Activated CD4-positive, alpha-beta T cell treated with anti-CD3 and anti-CD28 coated beads for 1 hour (primary cell): ENCODE measurements at places on chromosomes 5 and 9.
A peak's percentile ranks its signal among the peaks of the same experiment; 100 is the strongest.

DNA sequence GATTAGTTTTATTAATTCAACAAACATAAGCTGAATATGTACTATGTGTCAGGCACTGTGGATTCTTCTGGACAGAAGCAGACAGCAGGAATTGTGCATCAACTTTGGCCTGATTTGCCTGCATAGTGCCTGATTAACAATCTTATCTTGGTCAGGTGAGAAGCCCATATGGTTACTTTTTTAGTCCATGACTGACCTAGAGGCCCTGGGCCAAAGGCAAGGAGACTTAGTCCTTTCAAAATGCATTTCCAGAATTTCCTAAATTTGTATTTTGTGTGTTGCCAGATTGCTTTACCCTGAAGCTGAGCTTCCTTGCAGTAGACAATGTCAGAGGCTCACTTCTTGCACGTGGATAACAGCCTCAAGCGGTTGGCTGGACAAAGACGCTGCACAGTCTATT is 286.7 kb downstream of the SPOCK1 start:
- DNase-seq, result no peak

DNA sequence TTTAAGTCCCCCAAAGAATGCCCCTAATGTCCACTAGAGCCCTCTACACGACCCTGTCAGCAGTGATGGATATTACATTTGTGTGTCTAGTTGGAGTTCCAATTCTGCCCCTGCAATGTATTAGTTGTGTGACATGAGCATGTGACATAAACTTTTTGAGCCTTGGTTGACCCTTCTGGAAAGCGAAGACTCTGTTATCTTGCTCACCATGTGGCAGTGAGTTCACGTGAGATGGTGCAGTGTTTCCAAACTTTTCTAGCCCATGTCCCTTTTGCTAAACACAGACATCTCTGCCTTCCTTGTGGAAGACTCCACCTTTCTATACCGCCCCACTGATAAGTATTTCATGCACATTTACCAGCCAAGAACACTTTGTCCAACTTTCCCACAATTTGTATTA is 87.0 kb upstream of the BOD1 start:
- no peak for DNase-seq

DNA sequence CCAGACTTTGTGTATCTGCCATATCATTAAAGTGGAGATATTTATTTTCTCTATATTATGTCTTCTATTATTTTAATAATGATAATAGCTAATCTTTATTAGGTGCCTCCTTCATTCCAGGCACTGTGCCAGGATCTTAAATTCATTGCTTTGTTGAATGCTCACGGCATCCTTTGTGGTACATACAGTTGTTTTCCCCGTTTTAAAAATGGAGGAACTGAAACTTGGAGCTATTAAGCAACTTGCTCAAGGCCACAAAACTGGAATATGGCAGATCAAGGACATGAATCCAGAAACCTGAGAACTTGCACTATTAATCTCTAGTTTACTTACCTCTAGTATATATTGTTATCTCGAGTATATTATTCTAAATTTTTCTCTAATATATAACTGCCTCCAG is 41.5 kb upstream of the PPP3R2 start:
- DNase-seq, result no peak

DNA sequence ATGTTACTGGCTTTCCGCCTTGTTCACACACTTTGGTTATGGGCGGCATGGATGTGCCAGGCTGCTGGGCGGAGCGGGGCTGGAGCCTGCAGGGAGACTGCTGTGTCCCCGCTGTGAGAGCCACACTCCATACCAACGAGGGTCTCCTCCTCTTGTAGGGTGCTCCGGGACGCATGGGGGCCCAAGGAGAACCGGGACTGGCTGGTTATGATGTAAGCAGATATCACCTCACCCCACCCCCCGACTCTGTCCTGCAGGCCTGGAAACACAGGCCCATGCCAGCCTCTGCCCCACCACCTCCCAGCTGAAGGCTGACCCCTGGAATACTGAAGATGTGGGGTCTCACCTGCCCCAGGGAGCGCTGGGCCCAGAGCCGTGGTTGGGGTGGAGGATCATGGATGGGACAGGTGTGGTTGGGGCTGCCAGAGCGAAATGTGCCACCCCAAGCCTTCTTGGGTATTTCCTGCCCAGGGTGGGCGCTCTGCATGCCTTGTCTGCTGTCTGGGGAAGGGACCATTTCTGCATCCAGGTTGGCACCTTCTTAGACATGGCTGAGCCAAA is 39.3 kb upstream of the ORM1 start:
- DNase-seq, result no peak

- no peak for DNase-seq
Observed at GRCh38 chr5:147290261-147290660, 55.4 kb downstream of the STK32A start.

DNA sequence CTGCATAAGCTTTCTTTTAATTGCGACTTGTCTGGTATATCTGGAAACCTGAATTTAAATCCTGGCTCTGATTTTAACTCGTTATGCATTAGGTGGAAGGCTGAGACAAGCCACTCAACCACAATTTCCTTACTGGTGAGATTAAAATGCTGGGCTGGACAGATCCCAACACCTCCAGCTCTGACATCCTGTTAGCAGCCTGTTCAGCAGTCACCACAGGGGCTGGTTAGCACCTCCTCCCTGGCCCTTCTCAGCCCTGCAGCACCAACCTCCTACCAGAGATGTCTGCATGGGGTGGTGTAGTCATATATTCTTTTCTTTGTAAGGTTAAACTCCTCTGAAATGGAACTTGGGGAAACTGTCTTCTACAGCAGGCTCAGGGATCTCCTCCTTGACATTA is 156.5 kb upstream of the NFIL3 start:
- DNase-seq, result no peak

DNA sequence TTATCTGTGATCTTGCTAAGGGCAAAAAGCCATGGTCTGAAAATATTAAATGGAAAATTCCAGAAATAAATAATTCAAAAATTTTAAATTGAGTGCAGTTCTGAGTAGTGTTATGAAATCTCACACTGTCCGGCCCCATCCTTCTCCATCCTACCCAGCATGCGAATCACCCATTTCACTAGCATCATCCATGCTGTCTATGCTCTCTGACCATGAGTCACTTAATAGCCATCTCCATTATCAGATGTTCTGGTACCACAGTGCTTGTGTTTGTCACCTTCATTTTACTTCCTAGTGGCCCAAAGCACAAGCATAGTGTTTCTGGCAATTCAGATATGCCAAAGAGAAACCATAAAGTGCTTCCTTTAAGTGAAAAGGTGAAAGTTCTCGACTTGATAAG is 63.3 kb upstream of the SMC5 start:
- DNase-seq, result no peak

GRCh38 chr5:120388016-120388781 is 75.9 kb upstream of the PRR16 start:
- no peak for DNase-seq

- DNase-seq, result no peak
Observed at GRCh38 chr9:89256642-89257041, 54.4 kb upstream of the CKS2 start.

- no peak for DNase-seq
Observed at GRCh38 chr9:27538647-27539046, 9.0 kb upstream of the MOB3B start.

DNA sequence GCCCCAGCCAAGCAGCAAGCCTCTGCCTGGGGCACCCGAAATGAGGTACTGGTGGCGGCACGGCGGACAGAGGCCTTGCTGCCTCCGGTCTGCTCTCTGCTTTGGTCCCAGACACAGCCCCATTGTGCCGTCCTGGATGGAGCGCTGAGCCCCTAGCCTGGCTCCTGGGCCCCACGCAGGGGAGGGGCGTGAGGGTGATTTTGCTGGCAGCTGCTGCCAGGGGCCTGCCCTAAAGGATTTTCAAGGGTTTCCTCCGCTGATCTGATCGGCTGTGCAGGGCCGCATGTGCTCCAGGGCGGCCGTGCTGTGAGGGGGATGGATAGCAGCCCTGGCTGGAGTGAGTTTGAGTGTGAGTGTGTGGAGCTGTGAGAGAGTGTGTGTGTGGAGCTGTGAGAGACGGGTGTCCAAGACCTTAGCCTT is 1.3 kb downstream of the GPSM1 start:
- no peak for DNase-seq

DNA sequence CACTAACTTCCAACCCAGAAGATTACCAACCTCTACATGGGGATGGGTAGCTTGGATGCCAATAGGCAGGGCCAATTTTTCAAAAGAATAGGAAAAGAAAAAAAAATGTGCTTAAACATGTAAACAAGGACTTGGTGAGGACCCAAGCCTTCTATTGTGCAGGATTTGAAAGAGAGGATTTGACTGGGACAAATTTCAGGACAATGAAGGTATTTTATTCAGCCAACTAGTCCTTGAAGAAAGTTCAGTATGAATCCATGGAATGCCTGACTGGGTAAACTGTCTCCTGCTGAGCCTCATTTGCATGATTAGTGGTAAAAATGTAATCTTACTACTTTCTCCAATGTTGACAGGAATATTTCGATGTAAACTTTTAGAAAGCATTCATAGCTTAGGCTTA is 192.5 kb upstream of the RORB start:
- DNase-seq, result no peak

DNA sequence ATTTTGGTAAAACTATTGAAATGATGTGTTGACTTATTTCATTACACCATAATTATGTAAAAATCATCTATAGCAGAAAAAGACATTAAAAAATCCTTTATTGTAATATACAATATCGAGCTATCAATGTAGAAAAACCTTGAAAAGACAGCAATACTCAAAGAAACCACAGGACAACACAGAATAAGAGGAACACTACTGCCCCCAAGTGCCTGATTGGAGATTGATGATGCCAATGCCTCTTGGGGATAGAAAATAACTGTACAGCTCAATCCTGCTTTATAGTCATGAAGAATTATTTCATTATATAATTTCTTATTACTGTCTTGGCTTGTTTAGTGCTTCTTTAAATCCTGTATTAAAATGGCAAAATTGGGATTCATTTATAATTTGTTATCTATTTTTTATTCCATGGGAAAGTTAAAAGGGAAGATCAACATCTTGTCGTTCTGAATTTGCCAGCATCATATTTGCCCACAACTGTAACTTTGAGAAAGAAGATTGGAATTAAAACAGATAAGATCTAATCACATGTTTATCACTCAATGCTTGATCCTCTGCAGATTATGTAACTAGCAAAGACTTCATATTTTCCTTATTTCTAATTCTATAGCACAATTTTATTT is 337.5 kb downstream of the CDH9 start:
- DNase-seq, result no peak

GRCh38 chr5:138900281-138900965 is 25.3 kb upstream of the LRRTM2 start:
- DNase-seq, result no peak

GRCh38 chr9:27536168-27536567 is 6.6 kb upstream of the MOB3B start:
- no peak for DNase-seq

- no peak for DNase-seq
Observed at GRCh38 chr9:123360161-123361085, 4.4 kb downstream of the CRB2 start.

GRCh38 chr9:104871961-104872527 is 55.9 kb downstream of the ABCA1 start:
- no peak for DNase-seq

GRCh38 chr5:122022966-122023365 is 55.1 kb downstream of the LOX start:
- DNase-seq, result no peak

DNA sequence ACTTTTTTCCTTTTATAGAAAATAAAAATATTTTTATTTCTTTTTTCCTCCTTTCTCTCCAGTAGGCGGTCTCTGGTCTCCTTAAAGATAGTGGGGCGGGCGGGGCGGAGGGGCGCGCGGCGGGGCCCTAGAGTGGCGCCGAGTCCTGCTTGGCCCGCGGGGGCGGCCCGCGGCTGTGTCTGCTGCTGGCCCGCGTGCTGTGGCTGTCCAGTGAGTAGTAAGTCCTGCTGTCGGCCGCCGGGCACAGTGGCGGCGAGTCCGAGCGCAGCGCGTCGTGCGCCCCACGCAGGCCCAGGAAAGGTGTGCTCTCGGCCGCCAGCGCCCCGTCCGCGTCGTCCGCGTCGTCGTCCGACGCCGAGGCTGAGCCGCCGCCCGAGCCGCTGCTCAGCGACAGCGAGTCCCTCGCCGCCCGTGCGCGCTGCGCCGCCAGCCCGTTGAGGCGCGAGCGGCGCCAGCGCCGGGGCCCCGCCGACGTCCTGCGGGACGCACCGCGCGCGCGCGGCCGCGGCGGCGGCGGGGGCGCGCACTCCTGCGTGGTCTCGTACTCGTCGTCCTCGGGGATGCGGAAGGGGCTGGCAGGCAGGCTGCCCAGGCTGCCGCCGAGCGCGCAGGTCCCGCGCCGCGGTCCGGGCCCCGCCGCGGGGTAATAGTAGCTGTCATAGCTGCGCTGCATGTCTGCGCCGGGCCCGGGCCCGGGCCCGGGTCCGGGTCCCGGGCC is 52.3 kb downstream of the PSD2 start:
- peak; percentile 65 for DNase-seq

GRCh38 chr5:10591159-10591558 is 27.3 kb downstream of the ANKRD33B start:
- DNase-seq, result no peak

DNA sequence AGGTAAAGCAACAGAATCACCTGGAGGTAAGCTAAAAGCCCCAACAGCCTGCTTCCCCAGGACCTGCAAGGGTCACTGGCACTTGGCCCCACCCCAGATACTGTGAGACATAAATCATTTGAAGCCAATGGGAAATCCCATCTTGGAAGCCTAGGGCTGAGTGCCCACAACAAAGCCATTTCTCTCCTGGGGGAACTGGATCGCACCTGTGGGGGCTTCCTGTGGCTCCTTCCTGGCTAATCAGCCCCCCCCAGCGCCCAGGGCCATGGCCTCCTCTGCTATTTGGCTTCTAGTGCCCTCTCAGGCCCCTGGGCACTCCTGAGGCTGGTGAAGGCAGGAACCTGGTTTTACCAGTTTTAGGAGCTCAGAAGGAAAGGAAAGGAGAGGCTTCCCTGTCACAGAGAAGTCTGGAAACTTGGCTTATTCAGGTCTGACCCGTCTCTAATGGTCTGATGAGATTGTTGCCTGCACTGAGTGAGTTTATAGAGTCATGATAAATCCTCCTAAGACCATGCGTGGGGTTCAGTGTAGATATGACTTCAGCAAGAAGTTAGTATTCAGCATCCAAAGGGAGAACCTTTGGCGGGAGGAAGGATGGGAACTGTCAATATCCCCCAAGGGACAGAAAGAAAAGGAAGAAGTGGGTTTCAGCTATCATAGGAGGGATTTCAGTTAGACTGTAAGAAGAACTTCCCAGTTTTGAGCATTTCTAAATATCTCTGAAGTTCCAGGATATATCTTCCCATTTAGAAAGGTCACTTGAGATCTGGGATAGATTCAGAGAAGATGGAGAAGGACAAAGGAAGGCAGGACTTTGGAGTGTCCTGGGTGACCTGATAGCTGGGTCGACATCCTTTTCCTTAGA is 1.2 kb downstream of the KCNMB1 start:
- DNase-seq, result no peak

DNA sequence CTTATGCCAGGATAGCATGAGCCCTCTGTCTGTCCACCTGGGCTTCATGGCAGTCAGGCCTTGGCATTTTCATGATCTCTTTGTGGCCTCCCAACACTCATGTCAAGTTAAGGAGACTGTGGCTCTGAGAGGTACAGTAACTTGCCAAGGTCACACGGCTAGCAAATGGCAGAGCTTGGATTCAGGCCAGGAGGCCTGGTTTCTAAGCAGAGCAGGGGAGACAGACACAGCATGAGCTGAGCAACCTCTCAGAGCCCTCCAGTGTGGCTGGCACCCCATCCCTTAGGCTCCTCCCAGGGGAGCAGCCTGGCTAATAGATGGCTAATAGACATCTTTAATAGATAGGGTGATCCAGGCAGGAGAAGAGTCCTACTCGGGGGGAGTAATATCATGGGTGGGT is 4.1 kb downstream of the SYNPO start:
- no peak for DNase-seq
